ENCODE measurements at places on chromosomes 2 and 18.

DNA sequence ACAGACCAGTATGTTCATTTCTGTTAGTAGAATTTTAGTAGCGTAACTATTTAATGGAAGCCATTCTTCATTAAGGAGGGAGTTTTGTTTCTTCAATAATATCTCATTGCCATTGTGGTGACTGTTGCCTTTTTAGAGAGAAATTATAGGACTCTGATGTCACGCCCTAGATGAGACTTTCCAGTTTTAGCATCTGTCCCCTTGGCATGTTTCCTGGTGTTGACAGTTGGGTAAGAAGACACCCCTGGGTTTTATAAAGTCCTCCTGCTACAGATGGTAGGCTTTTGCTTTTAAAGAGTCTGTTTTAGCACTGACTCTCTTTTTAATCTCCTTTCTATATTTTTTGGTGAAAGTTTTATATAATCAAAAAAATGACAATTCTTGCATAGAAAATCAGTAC lies 41.9 kb downstream of the KCNJ3 start:
- no peak for DNase-seq

DNA sequence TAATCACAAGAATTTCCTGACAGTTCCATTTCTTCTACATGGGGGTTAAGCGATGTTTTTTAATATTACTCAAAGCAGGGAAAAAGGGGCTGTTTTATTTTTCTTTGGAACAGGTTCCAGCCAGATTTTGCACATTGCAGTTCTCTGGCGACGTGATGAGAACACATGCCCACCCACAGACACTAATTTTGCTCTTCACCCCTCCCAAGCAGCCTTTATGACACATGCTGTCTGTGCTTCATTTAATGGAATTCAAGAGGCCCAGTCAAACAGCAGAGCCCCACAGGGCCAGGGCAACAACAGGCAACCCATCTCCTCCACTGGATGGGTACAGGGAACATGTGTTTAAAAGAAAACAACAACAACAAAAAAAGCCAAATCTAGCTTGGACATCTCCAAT lies 70.8 kb downstream of the SPRED2 start:
- DNase-seq = no peak

DNA sequence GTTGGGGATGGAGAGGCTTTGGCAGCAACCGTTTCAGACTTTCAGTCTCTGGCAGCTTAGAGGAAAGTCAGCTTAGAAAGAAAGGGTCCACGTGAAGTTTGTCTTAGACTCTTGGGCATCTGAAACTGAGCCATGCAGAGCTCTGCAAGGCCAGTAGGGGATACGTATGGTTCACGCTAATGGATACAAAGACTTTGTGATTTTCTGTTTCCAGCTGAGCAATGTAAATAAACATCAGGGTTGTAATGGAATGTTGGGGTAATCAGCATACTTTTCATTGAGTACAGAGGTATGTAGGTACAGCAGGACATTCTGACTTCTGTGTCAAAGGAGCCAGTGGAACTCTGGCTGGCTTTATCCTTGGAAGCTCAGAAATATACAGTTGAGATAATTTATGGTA lies 31.0 kb downstream of the RALB start:
- no peak for DNase-seq

DNA sequence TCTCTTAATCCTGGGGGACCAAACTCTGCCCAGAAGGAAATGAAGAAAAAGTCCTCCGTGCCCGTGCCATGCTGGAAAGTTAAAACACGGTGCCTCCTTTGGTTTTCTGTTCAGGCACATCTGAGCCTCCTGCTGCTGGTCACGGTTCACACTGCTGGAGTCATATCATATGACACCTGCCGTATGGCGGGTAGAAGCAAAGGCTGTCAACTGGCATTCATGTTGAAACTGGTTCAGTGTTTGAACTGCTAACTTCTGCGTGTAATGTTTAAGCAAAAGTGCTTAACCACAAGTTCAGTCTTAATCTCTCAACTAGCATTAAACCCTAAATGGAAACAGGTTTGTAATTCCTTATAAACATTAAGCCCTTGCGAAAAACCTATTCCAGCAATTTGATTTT lies 3.1 kb downstream of the STK39 start:
- peak; percentile 7 for DNase-seq

GRCh38 chr2:32506446-32506845 lies 121.4 kb upstream of the TTC27 start:
- no peak for DNase-seq

- DNase-seq = no peak
Observed at GRCh38 chr2:17965196-17965595, 86.7 kb downstream of the KCNS3 start.

GRCh38 chr2:241894056-241894641 lies 24.6 kb downstream of the RTP5 start:
- no peak for DNase-seq

DNA sequence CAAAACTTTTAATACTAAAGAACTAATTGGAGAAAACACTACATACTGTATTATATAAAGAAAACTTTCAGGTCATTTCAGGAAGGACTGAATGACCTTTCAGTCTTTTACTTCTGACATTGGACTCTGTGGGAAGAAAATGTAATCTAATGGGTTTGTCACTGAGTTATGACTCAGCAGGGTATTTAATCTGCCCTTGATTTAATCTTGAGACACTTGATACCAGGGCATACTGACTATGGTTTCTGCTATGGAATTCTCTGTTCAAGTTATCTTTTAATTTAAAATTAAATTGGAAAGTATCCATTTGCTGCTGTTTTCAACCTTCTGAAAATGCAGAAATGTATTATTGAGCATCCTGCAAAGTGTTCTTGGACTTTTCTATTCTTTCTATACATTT lies 354.2 kb upstream of the GALNT5 start:
- no peak for DNase-seq

GRCh38 chr2:13822365-13822764 lies 810.2 kb upstream of the LRATD1 start:
- DNase-seq = no peak

DNA sequence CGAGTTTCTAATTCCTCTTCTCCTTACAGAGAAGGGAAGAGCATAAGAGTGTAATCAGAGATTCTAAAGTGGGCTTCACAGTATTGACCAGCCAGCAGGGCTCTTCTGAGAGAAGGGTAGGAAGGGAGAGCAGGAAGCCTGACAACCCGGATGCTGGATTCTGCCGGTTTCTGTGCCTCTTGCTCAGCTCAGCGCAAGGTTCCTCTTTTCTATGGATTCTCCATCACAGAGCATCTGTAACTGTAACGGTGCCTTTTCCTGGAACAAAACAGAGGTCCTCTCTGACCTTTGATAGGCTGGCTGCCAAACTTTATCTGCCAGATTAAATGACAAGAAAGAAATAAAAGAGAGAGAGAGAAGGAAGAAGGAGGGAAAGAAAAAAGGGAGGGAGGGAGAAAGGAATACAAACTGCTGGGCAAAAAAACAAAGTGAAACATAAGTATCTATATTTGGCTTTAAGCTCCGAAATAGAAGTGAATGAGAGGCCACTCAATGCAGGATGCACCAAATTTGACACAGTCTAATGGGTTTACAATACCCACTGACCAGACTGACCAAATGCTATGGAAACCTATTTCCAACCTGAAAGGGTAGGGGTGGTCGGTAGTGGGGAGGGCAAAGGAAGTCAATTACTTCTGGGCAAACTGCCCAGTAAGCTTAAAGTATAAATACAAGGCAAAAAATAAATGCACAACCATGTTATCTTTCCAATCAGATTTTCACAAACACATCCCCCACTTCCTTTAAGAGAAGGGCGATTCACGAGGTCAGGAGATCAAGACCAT lies 59.2 kb downstream of the PIEZO2 start:
- DNase-seq = no peak

DNA sequence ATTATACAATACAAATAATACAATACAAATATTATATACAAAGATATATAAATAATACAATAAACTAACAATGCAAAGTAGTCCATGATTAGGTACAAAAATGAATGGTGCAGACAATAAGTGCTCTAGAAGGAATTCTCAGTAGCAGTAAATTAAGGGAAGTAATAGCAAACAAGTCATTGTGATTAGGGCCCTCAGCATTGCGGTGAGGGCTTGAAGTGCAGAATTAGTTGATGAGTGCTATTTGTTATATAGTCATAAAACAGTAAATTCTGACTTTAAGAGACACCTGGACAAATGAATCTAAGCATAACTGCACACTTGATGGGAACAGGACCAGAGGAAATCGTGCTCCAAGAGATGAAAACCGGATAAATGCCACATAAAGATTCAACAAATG lies 74.9 kb downstream of the ANKRD44 start:
- no peak for DNase-seq

- no peak for DNase-seq
Observed at GRCh38 chr2:192196421-192197194, 1.9 kb upstream of the TMEFF2 start.

DNA sequence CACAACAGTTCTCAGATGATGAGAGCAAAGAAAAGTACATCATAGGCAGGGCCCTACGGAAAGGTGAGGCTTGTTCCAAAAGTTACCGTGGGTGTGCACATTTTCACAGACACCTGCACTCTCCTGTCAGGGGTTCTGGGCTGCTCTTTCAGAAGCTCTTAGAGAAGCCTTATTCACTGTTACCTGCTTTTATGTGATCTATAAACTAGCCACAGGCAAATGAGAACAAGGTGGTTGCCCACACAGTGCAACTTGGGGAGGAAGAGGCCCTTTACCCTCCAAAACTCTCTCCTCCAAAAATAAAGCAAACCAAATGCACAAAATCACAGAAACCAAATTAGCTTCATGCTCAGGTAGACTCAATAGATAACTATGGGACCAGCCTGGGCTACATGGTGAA lies 11.1 kb upstream of the CUL3 start:
- DNase-seq = no peak

DNA sequence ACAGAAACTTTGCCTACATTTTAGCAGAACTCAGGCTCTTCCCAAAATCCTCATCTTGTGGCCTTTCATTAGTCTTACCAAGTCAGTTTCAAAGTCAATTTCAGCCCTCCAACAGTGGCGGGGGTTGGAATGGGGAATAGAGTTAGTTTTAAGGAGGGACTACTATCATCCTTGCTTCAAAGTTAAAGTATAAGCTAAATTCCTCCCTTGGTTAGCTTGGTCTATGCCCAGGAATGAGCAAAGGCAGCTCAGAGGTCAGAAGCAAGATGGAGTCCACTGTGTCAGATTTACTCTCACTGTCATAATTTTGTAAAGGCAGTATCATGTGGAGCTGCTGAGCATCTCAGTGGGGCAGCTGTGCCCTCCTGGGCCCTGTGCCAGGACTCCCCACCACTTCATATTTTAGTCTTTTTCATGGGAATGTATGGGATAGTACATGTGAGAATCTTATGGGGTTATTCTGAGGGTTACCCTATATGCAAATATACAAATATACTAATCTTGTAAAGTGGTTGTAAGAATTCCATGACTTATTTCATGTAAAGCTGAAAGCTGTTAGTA lies 145.2 kb upstream of the MMADHC start:
- no peak for DNase-seq

GRCh38 chr2:199659207-199659606 lies 191.8 kb downstream of the FTCDNL1 start:
- DNase-seq = no peak

DNA sequence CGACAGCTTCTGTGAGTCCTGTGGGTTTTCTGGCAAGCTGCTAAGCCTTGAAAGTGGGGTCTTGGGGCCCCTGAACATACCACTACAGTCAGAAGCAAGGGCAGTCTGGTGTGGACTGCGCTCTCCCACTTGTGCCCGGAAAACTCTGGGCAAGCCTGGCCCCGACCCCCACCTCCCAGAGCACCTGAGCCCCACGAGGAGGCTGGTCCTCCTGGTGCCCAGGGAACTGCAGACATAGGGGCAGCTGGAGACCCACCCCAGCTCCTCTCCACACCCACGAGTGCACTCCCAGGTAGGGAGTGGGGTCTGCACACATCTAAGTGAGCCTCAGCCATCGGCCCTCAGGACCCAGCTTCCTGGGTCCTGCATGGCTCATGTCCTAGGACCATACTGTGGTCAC lies 16.2 kb upstream of the GPC1 start:
- DNase-seq = no peak

GRCh38 chr2:151762694-151763093 lies 28.4 kb upstream of the NEB start:
- DNase-seq = no peak

All from stimulated activated CD4-positive, alpha-beta T cell treated with anti-CD3 and anti-CD28 coated beads, Interleukin-15, amount 100 ng/mL, for 1 hour (primary cell).